ENCODE measurements at places on chromosomes 7 and 10.

GRCh38 chr7:128869138-128869943, 6.7 kb downstream of the ATP6V1F start:
- DNase-seq: peak; percentile 69

DNA sequence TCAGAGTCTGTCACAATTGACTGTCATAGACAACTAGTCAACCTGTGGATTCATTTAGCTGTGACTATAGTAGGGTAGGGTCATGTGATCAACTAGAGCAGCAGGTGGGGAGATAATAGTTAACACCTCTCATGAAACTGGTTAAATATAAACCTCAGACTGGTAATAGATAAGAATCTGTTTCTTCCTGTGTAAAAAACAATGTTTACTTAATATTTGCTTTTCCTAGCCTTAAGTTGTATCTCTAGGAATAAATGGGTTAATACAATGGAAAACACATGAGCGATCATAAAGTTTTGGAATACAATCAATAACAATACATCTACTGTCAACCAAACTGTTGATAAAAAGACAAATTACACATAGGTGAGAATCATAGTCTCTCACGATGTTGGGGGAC, 43.4 kb upstream of the ITGB8 start:
- DNase-seq: no peak

DNA sequence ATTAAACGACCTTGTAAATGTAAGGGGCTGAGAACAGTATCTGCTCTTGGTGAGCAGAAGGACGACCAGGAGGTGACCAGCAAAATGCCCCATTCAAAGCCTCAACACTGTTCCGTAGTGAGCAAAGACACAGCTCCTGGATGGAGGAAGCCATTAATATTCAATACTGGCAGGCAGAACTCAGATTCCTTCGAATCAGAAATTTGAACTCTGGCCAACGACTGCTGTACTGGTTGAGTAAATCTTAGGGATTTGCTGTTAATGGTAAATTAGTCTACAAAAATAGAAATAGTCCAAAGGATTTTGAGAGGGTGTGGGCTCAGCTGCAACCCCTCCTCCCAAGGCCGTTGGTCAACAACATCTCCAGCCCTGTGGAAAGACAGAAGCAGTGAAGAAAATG, 130.5 kb upstream of the PFKP start:
- DNase-seq: no peak

- no peak for DNase-seq
Measured at GRCh38 chr7:129366-130221, 62.8 kb upstream of the FAM20C start.

DNA sequence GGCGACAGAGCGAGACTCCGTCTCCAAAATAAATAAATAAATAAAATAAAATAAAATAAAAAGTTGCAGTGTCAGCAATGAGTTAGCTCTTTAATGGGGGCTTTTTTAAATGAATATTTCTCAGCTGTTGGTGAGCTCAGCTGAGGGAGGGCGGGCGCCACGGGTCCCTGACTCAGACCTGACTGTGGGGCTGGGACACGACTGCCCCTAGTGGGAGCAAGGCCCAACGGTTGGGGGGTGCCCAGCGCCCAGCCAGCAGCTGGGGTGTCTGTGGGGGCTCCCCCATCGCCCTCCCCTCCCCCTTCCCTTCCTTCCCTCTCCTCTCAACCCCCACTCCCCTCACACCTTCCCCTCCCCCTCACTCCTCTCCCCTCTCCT, 46.6 kb downstream of the PWWP2B start:
- DNase-seq: peak; percentile 42

GRCh38 chr7:36202398-36202797, 49.3 kb downstream of the EEPD1 start:
- no peak for DNase-seq

DNA sequence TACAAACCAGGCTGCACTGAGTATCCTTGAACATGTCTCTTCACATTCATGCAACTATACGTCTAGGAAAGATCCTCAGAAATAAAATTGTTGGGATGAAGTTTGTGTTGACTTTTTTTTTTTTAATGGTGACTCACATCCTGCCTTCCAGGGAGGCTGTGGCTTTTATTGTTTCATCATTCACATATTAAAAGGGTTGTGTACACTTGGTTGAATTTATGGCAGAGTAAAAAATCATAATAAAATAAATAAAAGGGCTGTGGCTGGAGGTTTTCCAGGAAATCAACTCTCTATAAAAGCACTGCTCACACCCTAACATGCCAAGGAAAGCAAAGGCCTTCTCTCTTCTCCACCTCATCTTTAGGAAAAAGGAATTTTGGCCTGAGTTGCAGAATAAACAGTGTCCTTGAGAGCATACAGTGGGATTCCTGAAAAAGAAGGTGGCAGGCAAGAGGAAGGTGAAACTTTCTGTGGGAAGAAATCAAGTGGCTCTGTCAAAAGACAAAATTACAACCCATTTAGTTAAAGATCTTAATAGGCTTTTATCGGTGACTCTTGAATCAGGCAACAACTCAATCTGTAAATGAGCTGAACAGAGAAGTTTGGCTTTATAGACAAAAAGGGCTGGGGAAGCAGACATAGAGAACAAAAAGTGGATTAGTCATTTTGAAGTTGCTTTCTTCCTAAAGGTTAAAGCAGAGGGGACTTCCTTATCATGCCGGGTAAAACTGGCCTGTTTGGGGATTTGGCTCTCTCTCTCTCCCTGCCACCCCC, 41.6 kb upstream of the FHIP2A start:
- DNase-seq: no peak

DNA sequence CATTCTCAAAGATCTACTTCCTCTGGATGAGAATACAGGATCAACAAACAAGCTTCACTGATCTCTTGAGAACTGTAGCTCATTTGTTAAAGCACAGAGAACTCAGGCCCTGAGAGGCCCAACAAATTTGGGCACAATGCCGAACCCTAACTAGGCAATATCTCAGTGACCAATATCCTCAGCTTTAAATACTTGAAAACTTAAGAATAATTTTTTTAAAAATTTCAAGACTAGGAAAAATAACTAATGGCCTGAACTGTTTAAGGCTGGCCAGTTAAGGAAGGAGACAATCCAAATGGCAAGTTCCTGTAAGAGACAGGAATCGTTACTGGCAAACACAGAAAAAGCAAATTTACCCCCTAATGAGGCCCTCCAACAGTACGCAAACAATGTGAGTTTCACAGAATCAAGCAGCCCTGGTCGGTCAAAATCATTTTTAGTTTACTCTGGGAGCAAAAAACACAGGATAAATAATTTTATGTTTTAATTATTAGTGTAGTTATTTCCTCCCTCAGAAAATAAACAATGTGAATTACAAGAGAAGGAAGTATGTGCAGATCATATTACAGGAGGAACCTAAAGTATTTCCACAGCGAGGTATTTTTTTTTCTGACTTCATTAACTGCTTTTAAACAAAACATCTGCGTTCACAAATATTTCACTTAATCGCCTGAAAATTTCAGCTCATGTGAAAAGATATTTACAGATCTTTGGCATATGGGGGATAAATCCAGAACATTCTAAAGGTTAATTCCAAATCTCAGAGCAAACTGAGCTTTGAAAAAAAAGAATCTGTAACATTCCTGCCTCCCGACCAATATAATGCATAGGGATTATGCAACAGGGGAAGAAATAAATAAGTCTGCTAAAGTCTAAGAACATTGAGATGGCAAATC, 39.5 kb downstream of the NT5C2 start:
- peak; percentile 25 for DNase-seq

DNA sequence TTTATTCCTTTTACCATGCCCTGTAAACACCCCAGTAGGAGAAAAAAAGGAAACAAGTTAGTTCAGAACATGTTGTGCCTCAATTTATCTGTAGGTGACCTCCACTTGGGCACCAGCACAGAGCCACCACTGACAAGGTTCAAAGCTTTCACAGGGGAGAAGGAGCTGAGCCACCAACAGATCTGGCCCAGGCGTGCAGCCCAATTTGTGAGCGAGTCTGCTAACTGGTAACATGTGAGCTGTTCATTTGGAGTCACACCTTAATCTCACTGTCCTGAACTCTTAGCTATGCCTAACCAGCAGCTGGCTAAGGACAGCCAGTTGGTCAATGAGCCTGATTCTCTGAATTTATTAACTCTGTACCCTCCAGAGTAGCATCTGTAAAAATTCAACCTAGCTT, 78.4 kb upstream of the CAMK2B start:
- no peak for DNase-seq

DNA sequence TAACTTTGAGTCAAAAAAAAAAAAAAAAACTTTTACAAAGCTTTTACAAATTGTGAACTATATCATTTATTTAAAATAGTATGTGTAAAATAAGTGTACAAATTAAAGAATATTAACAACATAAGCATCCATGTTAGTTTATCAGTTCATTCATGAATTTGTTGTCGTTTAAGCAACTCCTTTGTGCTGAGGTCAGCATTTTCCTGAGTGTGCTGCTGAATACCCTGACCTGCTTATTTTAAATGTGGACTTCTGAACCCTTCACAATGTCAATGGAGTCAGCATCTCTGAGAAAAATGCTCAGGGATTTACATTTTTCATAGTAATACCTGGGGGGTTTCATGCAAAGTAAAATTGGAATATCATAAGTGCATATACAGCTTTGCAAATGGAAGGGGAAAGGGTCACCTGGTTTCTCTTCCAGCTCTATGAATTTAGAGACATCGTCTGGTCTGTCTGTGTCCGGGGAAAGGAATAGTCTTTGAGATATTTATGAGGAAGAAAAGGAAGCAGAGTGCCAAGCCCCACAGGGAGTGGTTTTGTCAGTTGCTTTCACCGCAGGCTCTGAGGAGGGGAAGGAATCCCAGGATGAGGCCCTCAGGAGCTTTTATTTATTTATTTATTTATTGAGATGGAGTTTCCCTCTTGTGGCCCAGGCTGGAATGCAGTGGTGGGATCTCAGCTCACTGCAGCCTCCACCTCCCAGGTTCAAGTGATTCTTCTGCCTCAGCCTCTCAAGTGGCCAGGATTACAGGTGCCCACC, 125.5 kb upstream of the SVIL start:
- no peak for DNase-seq

- no peak for DNase-seq
Measured at GRCh38 chr7:156206174-156206573, 393.9 kb upstream of the SHH start.

DNA sequence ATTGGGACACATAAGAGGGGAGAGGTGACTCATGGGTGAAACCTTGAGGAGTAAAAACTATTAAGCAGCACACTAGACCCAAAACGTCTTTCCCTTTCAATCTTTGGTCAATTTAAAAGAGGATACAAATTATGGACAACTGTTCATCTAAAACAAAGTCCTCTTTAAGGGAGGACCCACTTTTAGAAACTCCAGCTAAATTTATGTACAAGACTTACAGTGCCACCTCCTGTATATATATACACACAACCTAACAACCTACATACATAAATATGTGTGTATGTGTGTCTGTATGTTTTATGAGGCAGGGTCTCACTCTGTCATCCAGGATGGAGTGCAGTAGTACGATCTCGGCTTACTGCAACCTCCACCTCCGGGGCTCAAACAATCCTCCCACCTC, 18.1 kb upstream of the ZC3HAV1 start:
- no peak for DNase-seq

DNA sequence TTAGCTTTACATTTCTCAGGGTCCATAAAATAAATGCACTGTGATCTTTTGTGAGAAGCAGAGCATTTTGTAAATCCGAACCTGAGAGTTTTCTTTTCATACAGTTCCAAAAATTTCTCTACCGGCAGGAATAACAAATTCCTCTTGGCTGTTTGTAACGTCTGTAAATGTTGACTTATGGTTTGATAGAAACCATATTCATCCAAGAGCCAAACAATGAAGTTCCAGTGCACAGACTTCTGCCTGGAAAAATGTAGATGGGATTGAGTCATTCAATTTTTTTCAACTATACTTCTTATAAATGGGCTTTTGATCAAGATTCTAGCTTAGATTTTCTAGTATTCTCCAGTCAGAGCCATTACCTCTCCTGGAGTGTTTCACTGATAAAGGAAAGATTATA, 530.6 kb downstream of the TFEC start:
- DNase-seq: no peak

DNA sequence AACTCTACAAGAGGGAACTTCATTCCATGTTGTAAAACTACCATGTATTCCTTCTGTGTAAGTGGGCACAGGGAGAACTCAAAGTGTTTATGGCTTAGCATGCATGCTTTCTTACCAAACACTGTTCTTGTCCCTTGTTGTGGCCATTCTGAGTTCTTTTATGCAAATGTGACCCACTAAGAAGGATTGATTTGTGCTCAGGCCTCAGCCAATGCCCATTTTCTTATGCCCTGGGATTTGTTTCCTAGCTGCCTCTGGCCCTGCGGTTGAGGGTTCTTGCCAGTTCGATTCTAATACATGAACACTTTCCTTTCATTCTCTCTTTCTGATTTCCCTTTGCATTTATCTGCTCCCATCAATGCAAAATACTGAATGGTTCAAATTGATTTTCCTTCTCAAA, 316.7 kb downstream of the NRG3 start:
- no peak for DNase-seq

DNA sequence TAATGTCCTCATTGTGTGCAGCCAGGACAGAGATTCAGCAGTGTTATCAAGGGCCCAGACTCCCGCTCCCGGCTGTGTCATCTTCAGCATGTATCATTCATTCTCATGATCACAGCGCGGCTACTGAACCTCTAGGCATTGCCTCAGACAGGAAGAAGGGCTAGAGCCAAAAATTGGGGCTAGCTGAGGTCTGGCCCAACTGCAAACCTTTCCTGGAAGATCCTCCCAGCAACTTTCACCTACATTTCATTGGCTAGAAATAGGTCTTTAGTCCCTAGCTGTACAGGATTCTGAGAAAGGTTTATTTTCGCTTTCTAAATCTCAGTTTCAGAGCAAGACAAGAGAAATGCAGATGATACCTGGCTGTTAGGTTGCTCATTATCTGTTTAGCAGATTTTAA, 81.9 kb downstream of the CREM start:
- DNase-seq: no peak

- no peak for DNase-seq
Measured at GRCh38 chr7:74405899-74406512, 47.7 kb upstream of the GTF2IRD1 start.

DNA sequence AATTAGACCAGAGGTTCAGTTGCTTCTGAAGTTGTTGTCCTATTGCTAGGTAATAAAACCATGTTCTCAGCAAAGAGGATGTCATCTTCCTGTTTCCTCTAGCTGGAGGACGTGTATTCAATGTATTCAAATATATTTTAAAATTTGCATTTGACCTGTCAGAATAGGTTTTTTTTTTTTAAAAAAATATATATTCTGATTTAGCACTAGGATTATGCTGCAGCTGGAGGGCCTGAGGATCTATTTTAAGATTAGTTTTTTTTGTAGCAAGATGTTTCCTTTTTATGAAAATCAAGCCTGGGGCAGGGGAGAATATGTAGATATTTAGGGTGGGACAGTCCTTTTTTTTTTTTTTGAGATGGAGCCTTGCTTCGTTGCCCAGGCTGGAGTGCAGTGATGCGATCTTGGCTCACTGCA, 337.0 kb downstream of the FRMD4A start:
- DNase-seq: no peak

DNA sequence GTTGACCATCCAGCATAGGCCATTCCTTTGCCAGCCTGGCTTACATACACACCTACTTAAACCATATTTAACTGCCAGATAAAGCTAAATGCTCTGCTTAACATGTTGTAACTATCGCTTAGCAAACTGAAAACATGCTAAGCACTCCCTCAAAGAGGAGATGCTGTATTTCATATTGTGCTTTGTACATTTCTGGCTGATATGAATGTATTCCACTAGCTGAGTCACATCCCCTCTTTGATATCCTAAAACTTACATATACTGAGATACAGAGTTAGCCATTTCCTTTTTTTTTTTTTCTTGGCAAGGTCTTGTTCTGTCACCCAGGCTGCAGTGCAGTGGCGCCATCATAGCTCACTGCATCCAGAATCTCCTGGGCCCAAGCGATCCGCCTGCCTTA, 99.4 kb downstream of the TPST1 start:
- DNase-seq: no peak
